ENCODE measurements at places on chromosomes 3 and 15.
A peak's percentile ranks its signal among the peaks of the same experiment; 100 is the strongest.

GRCh38 chr15:70974004-70974832, 81.6 kb downstream of the LRRC49 start:
- DNase-seq, result peak; percentile 70

GRCh38 chr15:31461375-31461774, 134.7 kb downstream of the KLF13 start:
- no peak for DNase-seq

DNA sequence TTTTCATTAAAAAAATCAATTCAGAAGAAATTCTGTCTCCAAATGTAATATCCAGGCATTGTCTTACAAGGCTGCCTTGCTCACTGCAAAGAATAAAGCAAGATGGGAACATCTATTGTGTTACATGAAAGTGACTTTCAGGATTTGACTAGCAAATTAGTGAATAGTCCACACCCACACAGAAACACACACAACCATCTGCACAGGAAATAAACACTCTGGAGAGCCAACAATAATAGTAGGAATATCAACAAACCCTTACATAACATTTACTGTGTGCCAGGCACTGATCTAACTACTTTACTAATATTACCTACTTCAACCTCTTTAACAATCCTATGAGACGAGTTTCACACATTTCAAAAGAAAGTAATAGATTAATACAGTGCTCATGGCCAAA, 28.9 kb upstream of the ZNF385D start:
- DNase-seq, result no peak

DNA sequence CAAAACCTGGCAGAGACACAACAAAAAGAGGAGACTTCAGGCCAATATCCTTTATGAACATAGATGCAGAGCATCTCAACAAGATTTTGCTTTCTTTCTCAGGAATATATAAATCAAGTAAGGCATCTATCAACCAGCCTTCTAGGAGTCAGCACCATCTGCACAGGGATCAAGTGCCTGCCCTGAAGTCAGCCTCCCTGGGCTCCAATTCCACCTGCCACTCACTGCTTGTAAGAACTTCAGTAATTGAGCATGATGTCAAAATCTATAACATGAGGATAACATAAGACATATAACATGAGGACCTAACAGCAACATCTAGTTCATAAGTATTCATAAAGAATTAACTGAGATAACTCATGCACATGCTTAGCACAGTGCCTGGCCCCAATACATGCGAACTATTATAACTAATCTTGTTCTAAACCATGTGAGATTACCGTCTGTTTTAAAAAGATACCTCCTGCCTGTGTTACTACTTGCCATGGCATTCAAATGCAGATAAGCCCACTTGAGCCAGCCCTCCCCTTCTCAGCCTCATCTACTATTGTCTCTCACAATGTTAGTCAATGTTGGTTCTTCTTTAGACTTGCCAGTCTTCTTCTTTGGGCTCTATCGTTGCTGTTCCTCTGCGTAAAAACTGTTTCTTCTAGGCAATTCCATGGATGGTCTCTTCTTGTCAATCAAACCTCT, 91.6 kb downstream of the PLD1 start:
- DNase-seq, result no peak

- DNase-seq, result peak; percentile 71
Observed at GRCh38 chr3:136305879-136306278, 55.7 kb downstream of the PCCB start.

DNA sequence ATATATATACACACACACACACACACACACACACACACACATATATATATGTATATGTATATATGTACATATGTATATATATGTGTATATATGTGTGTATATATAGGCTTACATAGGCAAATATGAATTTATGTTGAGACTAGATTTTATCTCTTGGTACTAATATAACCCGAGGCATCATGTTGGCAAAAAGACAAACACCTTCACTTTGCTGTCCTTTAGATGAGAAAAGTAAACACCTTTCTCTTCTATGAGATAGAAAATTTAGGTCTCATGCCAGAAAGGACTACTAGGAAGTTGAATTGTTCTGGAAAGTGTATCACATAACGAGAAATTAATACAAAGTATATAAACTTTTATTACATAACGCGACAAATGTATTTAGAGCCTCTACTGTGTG, 19.6 kb upstream of the LEO1 start:
- no peak for DNase-seq

DNA sequence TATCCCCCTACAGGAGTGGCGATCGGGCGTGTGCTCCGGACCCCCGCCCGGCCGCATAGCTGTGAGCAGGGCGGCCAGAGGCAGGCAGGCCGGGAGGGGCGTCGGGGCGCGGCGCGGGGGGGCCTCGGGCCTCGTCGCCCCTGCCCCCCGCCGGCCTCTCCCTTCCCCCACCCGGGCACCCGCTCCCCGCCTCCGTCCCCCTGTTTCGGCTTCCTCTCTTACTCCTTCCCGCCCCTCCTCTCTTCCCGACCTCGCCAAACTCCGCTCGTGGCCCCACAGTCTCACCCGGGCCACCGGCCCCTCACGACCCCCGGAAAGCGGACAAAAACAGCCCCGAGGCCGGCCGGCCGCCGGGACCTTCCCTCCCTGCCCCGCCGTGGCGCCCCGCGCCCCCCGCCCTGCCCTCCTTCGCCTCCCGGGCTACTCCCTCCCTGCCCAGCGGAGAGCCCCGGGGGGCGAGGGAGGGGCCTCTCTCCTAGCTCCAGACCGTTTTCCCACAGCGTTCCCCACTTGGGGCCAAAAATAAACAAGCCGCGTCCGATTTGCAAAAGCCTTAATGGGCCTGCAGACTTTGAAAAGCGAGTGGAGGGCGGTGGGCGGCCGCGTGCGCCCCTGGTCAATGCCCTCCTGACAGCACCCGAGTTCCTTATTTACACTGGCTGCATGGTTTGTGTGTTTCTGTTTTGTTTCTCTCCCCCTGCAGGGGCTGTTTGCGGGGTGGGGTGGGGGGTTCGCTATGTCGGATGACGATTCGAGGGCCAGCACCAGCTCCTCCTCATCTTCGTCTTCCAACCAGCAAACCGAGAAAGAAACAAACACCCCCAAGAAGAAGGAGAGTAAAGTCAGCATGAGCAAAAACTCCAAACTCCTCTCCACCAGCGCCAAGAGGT, 1.0 kb downstream of the UBE2E1 start:
- DNase-seq, result no peak

GRCh38 chr3:56459104-56459496, 9.2 kb downstream of the ERC2 start:
- no peak for DNase-seq
